ENCODE measurements at places on chromosomes 1 and 21.

DNA sequence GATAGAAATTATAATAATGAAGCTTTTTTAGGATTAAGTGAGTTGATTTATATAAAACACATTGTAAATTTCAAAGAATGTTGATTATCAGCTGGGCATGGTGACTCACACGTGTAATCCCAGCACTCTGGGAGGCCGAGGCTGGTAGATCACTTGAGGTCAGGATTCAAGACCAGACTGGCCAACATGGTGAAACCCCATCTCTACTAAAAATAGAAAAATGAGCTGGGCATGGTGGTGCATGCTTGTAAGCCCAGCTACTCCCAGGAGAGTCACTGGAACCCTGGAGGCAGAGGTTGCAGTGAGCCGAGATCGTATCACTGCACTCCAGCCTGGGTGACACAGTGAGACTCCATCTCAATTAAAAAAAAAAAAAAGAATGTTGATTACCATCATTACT is 18.4 kb downstream of the ADAMTS1 start:
- DNase-seq: no peak

GRCh38 chr1:192088496-192088895 is 69.8 kb upstream of the RGS18 start:
- DNase-seq: no peak

- no peak for DNase-seq
Observed at GRCh38 chr1:57129865-57130264, 164.1 kb upstream of the C8B start.

GRCh38 chr1:228385232-228385631 is 21.4 kb downstream of the TRIM11 start:
- no peak for DNase-seq

GRCh38 chr1:193402977-193403376 is 216.6 kb upstream of the B3GALT2 start:
- DNase-seq: no peak

GRCh38 chr1:13513063-13513894 is 524 bp downstream of the LRRC38 start:
- no peak for DNase-seq

DNA sequence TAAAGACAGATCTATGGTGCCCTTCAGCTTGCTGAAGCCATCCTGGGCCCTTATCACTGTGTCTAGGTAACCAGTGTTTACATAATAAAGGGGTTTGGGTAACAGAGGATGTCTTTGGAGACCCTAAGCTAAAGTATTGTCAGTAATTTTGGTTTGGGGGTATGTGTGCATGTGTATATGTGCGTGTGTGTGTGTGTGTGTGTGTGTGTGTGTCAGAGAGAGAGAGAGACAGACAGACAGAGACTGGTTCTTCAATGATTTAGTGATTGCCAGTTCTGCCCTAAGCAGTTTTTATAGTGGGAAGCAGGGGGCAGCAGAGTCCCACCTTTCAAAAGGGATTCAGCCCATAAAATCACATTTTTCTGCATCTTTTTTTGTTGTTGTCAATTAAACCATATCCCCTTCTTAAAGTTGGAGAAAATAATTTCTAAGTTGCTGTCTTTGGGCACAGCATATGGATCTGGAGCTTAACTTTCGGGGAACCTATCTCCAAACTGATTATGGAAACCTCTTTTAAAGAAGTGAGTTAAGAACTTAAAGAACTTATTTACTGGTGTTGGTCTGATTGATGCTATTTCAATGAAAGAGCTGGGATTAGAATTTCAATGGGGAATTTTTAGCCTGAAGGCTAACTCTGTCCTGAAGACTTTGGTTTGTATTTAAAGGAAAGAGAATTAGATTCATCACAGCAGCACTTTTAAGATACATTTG is 51.1 kb downstream of the ZNF326 start:
- peak; percentile 2 for DNase-seq

DNA sequence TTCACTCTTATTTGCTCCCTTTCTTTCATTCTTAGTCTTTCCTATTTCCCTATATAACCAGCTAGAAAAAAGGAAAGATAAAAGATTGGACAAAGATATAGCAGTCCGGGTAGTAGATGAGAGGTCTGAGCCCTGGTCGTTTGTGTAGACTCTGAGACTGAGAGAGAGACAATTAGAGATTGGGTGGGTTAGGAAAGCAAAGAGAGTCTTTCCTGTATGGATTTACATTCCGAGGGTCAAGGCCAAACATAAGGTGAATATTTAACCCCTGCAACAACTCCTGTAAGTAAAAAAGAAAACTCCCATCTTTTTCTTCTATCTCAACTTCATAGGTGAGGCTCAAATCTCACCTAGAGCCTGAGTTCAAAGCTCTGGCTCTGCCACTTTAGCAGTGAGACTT is 218.0 kb upstream of the FGGY start:
- no peak for DNase-seq

DNA sequence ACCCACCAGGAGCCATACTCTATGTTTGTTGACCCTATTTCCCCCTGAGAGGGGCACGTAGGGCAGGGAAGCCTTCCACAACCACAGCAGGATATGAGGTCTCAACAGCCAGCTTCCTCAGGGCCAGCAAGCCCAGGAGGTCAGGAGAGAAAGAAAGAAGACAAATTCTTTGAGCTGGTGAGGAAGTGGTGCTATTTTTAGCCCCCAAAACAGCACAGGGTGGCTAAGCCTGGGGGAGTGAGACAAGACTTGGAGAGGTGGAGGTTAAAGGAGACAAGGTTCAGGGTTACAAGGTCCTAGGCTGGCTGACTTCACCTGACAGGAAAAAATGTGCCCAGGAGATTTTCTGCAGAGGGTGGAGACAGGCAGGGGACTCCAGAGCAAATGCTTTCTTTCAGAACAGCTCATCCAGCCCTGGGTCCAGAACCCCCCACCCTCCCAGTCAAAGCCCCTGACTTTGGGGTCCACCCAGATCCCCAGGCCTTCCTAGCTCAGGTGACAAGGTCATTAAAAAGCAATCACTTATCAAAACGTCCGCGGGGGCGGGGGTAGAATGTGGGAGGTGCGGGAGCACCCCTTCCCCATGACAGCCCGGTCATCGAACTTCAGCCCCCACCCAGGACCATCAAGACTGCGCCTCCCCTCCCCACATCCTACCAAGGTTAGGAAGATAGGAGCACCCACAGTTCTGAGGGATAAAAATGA is 1.3 kb downstream of the SV2A start:
- no peak for DNase-seq

DNA sequence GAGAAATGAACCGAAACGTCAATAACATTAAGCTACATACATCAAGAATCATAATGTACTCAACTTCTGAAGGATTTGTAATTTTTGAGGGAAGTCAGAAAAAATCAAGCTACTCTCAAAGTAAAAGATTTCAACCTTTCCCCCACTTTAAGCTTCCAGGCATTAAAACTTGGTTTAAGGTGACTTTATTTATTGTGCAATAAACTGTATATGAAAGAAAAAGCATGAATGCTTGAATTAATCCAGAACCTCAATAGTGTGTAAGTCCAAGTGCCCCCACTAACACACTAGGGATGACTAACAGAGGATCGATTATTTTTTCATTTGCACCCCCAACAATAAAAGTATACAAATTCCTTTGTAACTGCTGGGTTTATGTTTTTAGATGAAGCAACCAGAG is 10.9 kb downstream of the GART start:
- no peak for DNase-seq

DNA sequence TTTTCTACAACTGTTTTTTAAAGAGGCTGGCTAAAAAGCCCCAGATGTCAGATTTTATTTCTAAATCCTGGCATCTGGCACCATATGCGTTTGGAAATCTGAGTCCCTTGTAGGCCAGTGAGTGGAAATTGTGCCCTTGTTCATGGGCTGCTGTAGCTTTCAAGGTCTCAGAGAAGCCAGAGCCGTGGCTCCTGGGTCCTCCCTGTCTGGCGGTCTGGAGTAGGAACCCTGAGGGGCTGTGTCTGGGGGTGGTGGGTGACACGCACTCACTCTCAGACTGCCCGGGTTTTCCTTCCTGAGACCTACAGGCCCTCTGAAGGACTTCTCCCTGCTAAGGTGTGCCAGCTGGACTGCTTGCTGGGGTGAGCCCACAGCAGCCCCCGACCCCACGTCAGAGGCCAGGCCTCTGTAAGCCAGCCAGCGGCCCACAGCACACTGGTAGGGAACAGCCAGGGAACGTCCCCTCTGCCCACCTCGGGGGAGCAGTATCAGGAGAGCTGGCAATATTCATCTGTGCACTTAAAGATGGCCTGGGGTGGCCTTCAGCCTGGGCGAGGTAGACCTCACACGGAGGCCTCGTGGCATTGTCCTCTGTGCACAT is 151.5 kb downstream of the PEX14 start:
- no peak for DNase-seq

- DNase-seq: no peak
Observed at GRCh38 chr1:7943251-7943650, 2.6 kb upstream of the TNFRSF9 start.

GRCh38 chr1:245008761-245009160 is 144.4 kb upstream of the HNRNPU start:
- no peak for DNase-seq

GRCh38 chr1:2133879-2134215 is 60.7 kb downstream of the FAAP20 start:
- no peak for DNase-seq

DNA sequence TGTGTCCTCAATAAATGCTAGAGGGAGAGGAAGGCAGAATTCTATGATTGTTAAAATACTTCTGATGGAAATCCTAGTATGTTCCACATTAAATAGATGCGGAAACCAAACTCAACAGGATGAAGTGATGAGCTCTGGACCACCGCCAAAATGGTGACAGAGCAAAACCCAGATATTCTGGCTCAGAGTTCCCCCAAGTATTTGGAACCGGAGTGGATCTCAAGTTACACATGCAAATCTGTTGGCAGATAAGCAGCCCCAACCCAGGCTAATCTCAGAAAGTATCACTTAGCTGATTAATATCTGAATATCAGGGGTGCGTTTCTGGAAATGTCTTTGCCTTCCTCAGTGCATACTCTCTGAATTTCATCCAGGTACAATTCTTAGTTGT is 17.4 kb upstream of the GRHL3 start:
- no peak for DNase-seq

GRCh38 chr1:120133228-120133927 is 42.9 kb downstream of the SEC22B start:
- DNase-seq: no peak

GRCh38 chr1:14067711-14068110 is 367.7 kb downstream of the PRDM2 start:
- DNase-seq: no peak

GRCh38 chr1:21184276-21184675 is 7.6 kb upstream of the EIF4G3 start:
- no peak for DNase-seq

DNA sequence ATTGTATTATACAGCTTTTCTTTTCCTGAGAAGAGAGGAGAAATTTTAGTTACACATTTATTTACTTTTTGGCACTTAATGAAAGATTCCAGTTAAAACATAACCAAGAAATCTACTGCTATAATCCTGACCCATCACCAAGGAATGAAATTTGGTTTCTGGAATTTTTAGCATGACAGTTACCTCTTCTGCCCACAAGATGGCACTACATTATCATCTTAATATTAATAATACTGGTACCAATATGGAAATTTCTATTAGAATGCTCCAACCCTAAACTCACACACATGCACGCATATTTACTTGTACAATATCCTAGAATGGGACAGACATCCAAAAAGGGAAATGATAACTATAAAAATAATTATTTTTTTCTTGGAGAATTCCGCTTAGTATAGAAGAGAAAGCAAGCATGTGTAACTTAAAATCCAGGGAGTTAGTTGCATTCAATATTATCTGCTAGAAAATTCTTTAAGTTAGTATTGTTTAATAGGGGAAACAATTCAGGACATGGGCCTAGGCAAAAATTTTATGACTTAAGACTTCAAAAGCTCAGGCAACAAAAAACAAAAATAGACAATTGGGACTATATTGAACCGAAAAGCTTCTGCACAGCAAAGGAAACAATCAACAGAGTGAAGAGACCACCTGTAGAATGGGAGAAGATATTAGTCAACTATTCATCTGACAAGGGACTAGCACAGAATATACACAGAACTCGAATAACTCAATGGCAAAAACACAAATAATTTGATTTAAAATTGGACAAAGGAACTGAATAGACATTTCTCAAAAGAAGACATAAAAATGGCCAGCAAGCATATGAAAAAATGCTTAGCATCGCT is 37.4 kb downstream of the MAP3K21 start:
- DNase-seq: no peak

DNA sequence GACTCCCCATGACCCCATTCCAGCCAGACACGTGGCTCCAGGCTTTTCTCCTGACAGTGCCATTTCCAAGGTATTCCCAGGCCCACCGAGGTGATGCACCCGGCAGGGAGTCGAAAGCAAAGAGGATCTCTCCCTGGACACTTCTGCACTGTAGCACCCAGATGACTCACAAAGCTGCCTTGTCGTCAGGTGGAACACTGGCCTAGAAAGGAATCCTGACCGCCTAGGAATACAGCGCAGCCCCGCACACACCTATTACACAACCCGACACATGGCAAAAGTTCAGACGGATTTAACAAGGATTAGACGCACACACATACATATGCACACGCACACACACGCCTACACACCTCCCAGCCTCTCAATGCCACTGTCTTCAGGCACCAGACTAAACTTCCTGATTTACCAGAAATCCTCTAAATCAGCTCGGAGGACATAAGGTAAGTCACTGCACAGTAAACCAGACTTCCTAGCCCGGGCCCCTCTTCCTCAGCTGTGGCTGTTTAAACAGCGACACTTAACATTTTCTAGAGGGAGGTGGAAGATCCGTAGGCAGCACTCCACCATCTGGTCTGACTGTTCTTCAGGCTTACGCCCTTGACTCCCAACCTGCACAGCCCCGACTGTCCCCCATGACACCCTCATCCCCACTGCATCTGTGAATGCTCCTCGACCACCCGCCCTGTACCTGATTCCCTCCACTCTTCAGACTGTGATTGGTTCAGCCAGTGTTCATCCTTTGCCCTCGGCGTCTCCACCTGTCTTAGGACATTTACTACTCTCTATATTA is 12.7 kb downstream of the FAM89A start:
- no peak for DNase-seq

DNA sequence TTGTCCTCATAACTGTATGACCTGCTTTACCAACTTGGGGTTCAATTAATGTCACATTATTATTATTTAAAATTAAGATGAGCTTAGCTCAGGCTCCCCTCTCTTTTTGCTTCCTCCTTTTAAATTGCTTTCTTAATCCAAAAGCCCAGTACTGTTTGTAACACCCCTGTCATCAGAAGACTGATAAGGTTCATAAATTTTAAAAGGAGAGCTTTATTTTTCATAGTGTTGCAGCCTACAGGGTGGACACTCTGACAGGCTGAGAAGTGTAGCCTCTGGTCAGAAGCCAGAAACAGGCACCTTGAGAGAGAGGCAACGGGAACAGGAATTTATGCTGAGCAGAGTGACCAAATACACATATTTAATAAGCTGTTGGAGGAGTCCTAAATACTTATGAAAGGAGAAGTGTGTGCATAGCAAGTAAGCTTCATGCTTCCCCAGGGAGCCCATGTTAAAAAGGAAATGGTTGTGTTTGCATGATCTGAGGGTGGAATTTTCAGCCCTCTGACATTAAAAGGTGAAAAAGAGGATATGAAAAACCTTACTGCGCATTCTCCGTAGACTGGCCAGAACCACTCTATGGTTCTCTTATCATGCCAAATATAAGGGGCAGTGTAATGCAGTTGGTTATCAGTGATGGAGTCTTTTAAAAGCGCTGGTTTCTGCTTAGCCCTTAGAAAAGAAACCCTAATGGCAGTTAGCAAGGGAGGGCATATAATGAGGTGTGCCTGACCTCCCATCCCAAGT is 30.5 kb upstream of the FGGY start:
- DNase-seq: no peak

GRCh38 chr1:6506210-6507036 is 15.0 kb upstream of the PLEKHG5 start:
- DNase-seq: no peak
